ENCODE measurements at places on chromosomes 12 and 14.
A peak's percentile ranks its signal among the peaks of the same experiment; 100 is the strongest.

DNA sequence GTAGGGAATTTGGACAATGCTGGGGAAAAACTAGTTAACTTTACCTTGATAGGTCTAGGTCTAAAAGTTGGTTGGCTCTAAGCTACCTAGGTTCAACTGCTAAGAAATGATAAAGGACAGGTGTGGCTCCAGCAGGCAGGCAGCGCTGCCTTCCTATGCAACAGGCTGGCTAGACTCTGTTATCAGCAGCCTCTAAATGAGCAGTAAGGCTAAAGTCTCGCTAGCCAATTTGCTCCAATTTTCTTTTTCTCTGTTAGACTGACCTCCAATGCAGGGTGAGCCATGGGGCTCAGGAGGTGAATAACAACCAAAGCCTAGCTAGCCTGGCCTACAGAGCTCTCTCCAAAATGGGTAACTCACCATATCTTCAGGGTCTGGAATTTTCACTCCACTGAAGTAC, 26.5 kb downstream of the DMAC2L start:
- DNase-seq: no peak

- no peak for DNase-seq
These were observed 265.0 kb upstream of the FKBP4 start for GRCh38 chr12:2529807-2530206.

DNA sequence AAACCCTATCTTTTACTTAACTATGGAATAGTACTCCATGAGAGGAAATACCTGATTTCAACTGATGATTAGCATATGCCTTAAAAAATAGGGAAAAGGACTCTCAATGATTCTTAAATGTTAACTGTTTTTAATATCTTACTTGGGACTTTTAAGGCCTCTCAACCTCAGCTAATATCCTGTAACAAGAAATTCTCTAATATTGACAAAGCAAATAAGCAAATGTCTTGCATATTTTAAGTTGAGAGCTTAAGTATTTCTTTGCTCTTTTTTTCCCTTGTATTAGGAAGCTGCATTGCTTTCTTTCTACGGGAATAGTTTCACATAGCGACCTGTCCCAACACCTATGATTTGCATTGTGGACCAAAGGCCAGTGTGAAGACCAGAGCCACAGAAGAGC, 249.9 kb downstream of the BCAT1 start:
- no peak for DNase-seq

- DNase-seq: no peak
These were observed 7.1 kb upstream of the LGMN start for GRCh38 chr14:92755495-92755894.

DNA sequence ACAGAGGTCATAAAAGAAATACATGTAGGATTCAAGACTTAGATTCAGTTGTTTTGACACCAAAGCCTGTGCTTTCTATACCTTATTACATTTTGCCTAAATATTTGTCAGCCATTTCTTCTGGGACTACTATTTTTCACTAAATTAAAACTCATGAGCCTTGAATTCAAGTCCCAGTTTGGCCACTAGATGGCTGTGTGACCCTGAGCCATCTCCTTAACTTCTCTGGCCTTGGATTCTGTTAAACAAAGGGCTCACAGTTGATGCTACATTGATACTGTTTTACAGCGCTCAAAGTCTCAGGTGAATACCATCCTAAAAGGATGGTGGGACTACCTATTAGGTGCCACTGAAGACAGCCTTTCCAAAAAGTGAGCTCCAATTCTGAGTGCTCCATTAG, 39.6 kb upstream of the CCDC198 start:
- peak; percentile 65 for DNase-seq

GRCh38 chr14:84202486-84202885, 1327.5 kb upstream of the FLRT2 start:
- DNase-seq: no peak

- DNase-seq: no peak
These were observed 168.5 kb downstream of the NAV3 start for GRCh38 chr12:77999074-77999715.

DNA sequence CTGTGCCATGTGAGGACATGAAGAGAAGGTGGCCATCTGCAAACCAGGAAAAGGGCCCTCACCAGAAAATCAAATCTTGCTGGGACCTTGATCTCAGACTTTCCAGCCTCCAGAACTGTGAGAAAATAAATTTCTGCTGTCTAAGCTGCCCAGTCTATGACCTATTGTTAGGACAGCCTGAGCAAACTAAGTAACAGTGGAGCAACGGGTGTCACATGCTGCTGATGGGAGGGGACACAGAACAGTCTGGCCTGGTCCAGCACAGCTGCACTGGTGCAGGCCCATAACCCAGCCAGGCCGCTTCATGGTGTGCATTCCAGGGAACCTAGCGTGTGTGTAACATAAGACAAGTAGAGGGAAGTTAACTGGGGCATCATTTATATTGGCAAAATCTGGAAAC, 42.1 kb downstream of the GRIP1 start:
- DNase-seq: peak; percentile 21

DNA sequence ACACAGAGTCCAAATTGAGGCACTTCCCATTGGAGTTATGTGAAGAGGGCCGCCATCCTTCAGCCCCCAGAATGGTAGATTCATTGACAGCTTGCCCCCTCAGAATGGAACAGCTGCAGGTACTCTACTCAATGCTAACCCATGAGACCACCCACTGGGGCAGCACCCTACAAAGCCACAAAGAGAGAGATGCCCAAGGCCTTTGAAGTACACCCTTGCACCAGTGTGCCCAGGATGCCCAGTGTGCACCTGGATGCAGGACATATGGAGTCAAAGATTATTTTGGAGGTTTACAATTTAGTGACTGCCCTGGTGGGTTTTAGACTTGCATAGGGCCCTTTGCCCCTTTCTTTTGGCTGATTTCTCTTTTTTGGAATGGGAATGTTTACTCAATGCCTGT, 933.9 kb downstream of the SLC16A7 start:
- DNase-seq: no peak

GRCh38 chr12:122895320-122895703, 612 bp downstream of the VPS37B start:
- DNase-seq: no peak

DNA sequence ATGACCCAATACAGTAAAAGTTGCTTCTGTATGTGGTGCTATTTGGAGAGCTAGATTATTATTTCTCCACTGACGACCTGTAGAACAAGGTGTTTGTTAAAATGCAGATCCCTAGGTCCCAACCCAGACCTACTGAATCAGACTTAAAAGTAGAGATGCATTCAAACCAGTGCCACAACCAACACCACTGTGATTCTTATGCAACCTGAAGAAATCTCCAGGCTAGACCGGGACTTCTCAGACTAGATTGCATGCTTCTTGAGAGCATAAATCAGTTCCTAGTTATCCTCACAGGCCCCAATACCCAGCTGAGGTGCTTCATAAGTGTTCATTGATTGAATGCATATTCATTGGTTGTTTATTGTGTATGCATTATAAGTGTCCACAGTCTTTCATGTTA, 78.2 kb downstream of the SPTSSA start:
- DNase-seq: no peak

GRCh38 chr12:11693067-11693466, 43.6 kb downstream of the ETV6 start:
- no peak for DNase-seq

GRCh38 chr14:67908052-67908754, 88.6 kb downstream of the RAD51B start:
- DNase-seq: no peak

- DNase-seq: peak; percentile 48
These were observed 346 bp downstream of the SLC7A8 start for GRCh38 chr14:23183158-23183470.

- DNase-seq: no peak
These were observed 66.4 kb downstream of the PTHLH start for GRCh38 chr12:27906127-27906500.

DNA sequence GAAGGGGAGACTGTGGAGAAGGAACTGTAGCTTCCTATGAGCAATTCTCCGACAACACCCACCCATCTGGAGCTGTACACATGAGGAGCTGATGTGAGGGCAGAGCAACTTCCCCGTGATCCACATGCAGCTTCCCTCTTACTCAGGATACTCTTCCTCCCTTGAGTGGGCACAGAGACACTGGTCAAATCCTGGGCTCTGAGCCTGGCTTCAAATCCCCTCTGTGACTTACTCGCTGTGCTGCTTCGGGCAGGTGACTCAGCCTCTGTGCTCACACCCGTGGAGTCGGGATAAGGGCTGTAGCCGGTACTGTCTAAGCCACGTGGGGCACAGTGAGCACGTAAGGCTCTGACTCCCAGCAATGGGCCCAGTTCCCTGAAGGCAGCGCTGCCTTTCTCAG, 31.1 kb downstream of the ZFYVE21 start:
- DNase-seq: no peak

GRCh38 chr14:99725774-99726537, 41.9 kb downstream of the CYP46A1 start:
- DNase-seq: no peak

DNA sequence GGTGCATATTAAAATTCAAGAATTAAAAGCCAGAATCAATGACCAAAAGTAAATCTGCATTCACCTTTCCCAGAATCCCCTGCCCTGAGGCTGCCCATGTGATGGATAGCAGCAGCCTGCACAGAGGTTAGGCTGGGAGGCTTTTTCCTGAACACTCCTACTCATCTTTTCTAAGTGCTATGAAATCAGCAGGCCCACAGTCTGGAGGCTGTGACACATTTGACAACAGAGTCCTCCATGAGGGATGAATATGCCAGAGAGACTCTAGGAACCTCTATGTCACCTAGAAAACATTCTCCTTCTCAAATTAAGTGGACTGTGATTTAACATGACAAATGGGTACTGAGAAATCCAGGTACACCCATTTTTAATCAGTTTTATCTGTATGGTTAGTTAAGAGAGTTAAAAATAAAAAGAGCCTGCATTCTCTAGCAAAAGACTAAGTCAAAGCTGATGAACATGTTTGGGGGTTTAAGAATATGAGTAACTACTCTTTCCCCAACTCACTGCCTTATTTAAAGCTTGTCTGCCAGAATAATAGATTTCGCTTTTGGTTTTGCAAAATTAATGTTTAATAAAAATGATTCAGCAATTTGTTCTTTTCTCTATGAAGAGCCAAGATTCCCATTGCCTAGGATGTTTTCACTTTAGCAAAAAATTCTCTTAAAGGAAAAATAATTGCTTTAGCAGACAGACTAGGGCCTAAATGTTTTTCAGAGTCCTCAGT, 115.0 kb downstream of the RTN1 start:
- no peak for DNase-seq

DNA sequence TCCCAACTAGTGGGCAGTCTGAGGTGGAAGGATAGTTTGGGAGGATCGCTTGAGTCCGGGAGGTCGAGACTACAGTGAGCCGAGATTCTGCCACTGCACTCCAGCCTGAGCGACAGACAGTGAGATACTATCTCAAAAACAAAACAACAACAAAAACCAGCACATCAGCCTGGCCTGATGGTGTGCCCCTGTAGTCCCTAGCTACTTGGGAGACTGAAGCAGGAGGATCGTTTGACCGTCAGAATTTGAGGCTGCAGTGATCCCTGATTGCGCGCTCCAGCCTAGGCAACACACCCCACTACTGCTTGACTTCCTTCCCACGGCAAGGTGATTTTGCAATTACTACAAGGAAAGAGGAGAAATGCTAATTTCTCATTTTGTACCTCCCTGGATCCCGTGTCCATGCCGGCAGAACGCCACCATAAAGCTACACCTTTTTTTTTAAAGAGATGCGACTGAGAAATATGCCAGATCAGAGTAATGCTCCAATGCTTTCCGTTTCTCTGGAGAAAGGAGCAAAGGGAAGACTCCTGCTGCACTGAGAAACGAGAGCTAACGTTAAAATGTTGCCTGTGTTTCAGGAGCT, 672 bp upstream of the SCFD1 start:
- DNase-seq: no peak

DNA sequence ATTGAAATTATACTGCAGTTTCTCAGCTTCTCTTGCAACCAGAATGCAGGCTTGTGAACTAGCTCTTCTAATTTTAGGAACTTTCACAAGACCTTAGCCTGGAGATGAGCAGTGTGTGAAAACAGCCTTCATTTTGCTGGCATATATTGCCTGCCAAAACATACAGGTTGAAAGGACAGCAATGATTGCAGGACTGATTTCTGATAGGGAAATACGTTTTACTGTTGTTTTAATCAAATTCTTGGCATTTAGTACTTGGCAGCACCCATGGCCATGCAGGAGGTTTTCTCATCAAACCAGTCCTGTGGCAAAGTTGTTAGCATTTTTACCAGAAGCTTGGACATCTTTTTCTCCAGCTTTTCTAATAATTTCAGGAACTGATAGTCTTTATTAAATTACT, 91.9 kb upstream of the MUCL1 start:
- no peak for DNase-seq

DNA sequence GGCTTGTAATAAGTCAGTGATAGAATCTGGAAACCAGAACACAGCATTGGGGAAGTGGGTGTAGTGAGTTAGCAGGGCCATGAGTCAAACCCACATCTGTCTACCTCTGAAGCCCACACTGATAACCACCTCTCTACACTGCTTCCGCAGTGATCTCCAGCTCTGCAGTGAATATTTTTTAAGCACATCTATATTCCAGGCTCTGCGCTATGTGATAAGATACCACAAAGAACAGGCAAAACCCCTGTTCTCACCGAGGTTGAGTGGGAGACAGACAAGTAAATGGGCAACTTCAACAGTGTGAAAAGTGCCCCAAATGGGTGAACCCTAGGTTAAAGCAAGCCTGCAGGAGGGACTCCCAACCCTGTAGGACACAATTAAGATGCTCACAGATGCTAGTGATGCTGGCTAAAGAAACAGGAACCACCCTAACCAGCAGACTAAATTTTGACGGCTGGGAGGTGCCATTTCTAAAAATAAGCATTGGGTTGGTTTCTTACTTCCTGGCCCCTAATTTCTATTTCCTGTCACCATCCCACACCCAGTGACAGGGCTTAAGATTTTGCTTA, 375.0 kb downstream of the DPF3 start:
- DNase-seq: no peak

DNA sequence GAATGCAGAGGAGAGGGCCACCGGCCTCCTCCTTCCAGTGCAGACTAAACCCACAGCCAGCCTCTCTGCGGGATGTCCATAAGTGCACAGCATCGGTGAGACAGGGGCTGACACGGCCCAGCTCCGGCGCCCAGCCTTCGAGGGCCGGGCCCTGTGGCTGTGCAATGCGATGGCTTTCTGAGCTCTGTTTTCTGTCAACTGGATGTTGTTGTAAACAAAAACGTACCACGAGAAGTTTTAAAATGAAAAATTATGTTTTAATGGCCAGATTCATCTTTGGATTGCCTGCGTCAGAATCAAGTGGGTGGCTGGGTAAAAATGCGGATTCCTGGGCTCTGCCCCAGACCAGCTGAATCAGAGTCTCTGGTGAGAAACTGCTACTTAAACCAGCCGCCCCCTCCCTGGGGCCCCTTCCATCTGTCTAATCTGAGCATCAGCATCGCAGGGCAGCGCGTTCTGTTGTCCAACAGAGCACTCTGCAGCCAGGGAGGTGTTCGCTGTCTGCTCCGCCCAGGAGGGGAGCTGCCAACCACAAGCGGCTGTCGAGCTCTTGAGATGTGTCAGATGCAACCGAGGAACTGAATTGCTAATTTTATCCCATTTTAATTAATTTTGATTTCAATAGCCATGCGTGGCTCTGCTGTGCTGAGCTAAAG, 133.4 kb downstream of the RFLNA start:
- DNase-seq: peak; percentile 59
